ENCODE measurements at places on chromosomes 5 and 9.

- peak; percentile 98 for DNase-seq
Observed at GRCh38 chr9:115604831-115605483, 487.0 kb upstream of the TNC start.

GRCh38 chr9:74824654-74825053, 63.1 kb downstream of the TRPM6 start:
- peak; percentile 23 for DNase-seq

- DNase-seq: no peak
Observed at GRCh38 chr5:6525910-6526309, 77.3 kb downstream of the UBE2QL1 start.

GRCh38 chr9:93513606-93514005, 60.2 kb upstream of the FAM120AOS start:
- DNase-seq: no peak

DNA sequence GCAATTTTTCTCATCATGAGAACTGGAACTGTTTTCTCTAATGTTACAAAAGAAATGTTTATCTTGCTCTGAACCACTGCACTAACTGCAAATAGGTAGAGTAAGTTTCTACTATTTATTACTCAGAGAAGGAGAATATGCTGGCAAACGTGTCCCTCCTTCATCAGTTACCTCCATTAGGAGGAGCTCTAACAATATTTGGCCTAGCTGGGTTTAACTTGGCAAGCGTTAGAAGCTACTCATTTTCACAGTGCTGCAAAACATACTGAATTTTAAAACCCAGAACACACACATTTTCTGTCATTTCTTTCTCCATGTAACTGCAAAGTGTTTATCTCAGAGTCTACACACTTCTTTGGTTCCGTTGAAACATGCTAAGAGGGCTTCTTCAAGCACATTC, 101.0 kb upstream of the GABRG2 start:
- DNase-seq: no peak

GRCh38 chr5:16385516-16386090, 80.0 kb downstream of the ZNF622 start:
- no peak for DNase-seq

- peak; percentile 25 for DNase-seq
Observed at GRCh38 chr5:136087961-136088871, 44.4 kb upstream of the SMAD5 start.

GRCh38 chr5:655406-655805, 37.7 kb downstream of the TPPP start:
- no peak for DNase-seq

DNA sequence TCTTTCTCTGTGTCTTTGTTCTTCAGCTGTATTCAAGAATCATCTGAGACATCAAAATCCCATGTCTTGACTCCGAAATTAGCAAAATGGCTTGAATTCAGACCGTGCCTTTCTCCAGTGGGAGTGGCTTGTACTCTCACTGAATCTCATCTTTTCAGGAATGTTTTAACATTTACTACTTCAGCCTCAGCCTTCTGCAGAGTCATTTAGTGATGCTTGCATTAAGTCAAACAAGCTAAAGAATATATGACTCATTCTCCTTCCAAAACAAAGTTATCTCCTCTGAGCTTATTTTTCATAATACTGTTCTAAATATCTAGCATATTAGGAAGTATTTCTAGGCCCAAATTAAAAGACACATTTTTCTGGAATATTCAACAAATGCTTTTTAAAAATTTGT, 205.3 kb downstream of the CDH10 start:
- DNase-seq: no peak

DNA sequence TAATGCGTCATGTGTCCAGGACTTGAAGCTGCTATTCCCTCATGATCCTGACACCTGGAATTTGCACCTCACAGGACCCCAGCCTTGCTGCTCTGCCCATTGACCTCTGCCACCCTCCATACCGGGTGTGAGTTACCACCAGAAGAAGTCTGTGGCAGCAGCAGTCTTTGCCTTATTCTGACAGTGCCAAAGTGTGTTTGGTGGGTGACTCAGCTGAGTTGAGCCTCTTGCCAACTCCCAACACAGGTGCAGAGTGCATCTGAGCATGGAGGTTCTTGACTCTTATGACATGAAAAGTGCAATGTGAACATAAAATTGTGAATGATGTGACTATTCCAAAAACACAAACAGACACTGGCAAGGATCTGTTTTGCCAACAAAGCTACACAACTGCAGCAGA, 1166.5 kb upstream of the CDH18 start:
- no peak for DNase-seq

GRCh38 chr9:26682796-26683496, 209.7 kb downstream of the CAAP1 start:
- no peak for DNase-seq

GRCh38 chr5:149651686-149652085, 70.4 kb downstream of the ARHGEF37 start:
- no peak for DNase-seq

GRCh38 chr9:80878556-80878955, 810.8 kb downstream of the TLE1 start:
- peak; percentile 75 for DNase-seq

- DNase-seq: peak; percentile 65
Observed at GRCh38 chr9:35690614-35691333, 1.0 kb upstream of the TPM2 start.

- no peak for DNase-seq
Observed at GRCh38 chr9:77847626-77848025, 184.0 kb downstream of the GNAQ start.

GRCh38 chr9:12693141-12693540, at the start of gene TYRP1:
Gene TYRP1 (plus strand): TSS chr9:12693385. CDS start chr9:12693997, 612 bp downstream.
- no peak for DNase-seq

DNA sequence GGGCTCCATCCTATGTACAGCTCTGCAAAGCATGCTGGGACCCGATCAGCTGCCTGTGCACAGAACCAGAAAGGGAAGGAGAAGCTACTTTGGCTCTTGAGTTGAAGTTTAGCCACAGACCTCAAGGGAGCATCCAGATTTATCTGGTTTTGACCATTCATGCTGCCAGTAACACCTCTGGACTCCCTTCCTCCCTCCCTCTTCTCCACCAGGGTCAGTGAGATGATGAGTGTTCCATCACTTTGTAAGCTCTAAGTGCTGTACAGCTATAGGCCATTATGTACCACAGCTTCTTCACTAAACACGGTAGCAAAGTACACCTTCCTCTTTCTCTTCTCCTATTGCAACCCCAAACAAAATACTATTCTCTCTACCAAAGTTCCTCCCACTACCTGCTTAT, 77.9 kb downstream of the GLIS3 start:
- DNase-seq: no peak

GRCh38 chr9:93200989-93201334, 17.0 kb downstream of the WNK2 start:
- DNase-seq: no peak

- no peak for DNase-seq
Observed at GRCh38 chr9:128143525-128144238, 5.6 kb upstream of the LCN2 start.

GRCh38 chr5:43699910-43700309, 96.9 kb downstream of the NNT start:
- DNase-seq: no peak

DNA sequence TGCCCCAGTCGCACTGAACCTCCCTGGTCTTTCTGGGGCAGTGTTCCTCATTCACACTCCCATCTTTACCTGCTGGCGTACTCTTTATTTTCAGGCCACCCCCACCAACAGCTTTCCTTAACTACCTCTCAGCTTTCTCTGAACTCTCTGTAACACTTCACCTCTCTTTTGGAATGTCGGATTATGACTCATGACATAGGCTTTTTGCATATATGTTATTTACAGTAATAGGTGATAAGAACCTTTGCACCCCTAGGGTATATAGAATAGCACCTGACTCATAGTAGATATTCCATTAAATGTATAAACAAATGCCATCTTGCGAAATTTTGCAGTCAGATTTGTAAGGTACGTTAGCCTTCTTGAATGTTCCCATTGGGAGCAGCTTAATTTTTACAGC, 52.9 kb upstream of the MIER3 start:
- no peak for DNase-seq

DNA sequence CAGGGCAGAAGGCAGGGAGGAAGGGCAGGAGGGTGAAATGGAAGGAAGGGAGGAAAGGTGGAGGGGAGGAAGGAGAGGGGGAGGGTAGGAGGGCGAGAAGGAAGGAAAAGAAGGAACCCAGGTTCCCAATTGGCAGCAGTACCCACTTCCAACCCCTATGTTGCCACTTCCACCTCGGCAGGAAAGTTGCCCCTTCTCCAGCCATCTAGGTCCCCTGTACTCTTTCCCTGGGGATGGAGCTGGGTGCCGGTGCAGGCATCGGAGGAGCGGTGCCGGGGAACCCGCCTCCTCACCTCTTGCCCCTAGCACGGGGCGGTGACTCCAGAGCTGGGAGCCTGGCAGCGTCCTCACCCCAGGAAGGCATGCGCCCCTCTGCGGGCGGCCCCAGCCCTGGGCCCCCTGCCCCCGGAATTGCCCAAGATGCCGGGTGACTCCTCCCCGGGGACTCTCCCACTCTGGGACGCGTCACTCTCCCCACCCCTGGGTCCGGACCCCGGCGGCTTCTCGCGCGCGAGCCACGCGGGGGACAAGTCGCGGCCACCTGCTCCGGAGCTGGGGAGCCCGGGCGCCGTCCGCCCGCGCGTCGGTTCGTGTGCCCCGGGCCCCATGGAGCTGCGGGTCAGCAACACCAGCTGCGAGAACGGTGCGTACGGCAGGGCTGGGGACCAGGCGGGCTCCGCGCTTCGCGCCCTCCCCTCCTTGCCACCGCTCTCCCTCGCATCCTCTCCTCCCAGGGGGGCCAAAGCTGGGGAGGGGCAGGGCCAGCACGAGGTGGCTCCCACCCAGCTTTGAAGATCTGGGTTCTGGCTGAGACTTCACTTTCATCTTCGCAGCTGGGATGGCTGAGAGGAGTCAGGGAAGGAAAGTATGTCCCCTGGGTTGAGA, at the start of gene NIPAL4:
Gene NIPAL4 (plus strand): TSS at position 499 of the 885 bp plus-strand sequence. CDS start 108 bp downstream, at position 607.
- DNase-seq: peak; percentile 29

GRCh38 chr5:38446029-38446522, 110.4 kb downstream of the LIFR start:
- no peak for DNase-seq

DNA sequence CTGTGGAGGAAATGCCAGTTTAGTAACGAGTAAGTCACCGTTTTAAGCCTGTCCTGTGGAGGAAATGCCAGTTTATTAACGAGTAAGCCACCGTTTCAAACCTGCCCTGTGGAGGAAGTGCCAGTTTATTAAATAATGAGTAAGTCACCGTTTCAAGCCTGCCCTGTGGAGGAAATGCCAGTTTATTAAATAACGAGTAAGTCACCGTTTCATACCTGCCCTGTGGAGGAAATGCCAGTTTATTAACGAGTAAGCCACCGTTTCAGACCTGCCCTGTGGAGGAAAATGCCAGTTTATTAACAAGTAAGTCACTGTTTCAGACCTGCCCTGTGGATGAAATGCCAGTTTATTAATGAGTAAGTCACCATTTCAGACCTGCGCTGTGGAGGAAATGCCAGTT, 18.9 kb upstream of the PDCD6 start:
- no peak for DNase-seq

DNA sequence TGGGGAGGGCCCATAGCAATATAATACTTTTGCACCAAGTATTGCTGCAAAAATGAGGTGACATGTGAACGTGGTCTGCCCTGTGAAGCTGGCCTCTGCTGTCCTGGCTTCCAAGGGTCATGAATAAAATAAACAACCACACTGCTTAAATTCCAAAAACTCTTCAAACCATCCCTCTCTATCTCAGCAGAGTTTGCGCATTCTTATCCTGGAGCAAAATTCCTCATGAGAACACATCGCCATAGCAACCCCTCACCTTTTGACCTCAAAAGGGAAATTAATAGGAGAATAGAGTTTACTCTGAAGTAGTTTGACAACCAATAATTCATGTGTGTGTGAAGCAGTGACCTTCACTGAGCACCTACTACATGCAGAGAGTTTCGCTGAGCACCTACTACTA, 342.9 kb downstream of the SPOCK1 start:
- no peak for DNase-seq

DNA sequence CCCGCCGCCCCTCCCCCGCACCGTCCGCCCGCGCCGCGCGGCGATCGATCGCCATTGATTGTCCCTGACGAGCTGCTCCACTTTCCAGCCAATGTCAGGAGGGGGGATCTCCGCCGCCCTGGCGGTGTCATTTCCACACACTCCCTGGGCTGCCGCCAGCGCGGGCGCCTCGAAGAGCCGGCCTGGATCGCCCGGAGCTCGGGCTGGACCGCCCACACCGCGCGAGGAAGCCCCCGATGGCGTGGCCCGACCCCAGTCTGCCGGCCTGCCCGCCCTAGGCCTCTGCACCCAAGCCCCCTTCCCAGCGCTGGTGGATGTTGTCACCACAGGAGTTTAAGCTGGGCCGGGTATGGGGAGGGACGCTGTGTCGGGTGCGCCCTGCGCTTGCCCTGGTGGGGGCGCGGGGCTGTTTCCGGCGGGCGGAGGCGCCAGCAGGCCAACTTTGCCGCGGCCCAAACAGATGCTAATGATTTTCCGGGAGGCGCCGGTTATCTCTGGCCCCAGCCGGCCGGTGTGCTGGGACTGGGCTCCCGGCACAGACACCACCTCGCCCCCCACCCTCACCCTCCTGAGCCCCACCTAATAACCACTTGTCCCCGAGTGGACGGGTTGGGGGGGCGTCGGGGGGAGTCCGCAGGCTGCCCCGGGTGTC, 10.6 kb upstream of the CXXC5 start:
- peak; percentile 93 for DNase-seq

GRCh38 chr5:74376187-74376586, 264.3 kb downstream of the ENC1 start:
- no peak for DNase-seq

- DNase-seq: no peak
Observed at GRCh38 chr9:137461663-137462395, 2.7 kb upstream of the NSMF start.

GRCh38 chr5:140238756-140239155, 63.8 kb downstream of the CYSTM1 start:
- no peak for DNase-seq

DNA sequence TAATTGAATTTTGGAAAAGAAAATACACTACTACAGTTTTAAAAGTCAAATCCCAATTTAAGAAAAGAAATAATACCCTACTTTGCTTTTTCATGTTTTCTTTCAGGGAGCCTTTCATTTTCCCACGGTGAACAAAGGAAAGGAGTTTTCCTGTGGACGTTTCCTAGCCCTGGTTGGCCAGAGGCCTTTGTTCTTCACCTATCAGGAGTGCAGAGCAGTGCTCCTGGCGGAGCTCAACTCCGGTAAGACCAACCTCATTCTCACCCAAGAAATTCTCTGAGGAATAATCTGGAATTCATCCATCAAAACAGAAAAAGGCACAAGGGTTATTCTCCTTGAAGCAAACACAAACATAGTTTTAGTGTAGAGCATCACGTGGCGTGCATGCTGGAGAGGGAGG, 248.9 kb downstream of the ADGRV1 start:
- DNase-seq: no peak

- peak; percentile 27 for DNase-seq
Observed at GRCh38 chr9:104092875-104093600, 1.1 kb upstream of the SMC2 start.

DNA sequence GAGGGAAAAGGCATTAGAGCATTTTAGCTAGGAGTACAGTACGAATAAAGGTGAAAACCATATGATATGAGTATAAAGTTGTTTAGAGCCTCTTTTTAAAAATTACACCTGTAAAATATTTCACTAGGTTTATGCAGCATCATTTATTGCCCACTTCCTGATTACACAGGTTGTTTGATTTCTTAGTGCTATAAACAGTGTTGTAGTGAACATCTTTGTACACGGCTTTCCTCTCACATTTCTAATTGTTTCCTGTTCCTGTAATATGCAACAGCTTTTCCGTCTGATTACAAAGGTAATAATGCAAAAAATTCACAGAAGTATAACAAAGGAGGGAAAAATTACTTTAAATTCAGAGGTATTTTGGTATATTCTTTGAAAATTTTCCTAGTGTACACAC, 13.0 kb downstream of the STOM start:
- no peak for DNase-seq

All from foreskin fibroblast (primary cell).